ENCODE measurements at places on chromosomes 11 and 22.

DNA sequence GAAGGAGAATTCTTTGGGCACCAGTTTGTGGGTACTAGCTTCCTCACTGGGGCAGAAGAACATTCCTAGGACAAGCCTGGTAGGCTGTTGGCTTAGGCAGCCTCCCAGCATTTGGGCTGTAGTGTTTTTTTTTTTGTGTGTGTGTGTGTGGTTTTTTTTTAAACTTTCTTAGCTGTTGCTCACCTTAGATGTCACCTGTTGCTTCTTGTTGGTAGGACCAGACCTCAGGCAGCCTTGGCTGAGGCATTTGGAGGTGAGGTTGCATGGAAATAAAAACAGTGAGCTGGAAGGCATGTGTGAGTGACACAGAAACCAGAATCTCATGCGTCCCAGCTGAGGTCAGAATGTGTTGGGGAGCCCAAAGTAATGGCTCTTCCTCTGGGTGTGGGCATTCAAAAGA is 21.3 kb downstream of the AMPD3 start:
- no peak for DNase-seq

DNA sequence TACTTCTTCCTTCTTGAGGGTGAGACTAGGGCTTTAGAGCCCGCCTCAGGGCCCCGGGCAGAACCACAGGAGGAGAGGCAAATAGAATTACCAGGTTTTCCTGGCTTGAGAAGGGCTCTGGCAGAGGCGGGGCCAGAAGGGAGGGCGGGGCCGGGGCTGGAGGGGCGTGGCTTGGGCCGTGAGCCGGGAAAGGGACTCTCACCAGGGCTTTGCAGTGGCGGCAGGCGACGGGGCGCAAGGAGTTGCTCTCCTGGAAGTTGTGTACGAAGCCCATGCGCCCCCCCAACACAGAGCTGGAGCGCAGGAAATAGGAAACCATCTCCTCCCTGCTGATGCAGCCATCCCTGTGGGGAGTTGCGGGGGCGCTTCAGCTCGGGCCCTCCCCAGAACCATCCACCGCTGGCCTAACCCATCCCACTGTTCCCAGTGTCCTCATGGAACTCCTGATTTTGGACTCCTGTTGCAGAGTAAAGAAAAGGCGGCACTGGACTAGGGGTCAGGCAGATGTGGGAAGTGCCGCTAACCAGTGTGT is 6.9 kb upstream of the NRXN2 start:
- DNase-seq = no peak

- no peak for DNase-seq
Measured at GRCh38 chr11:68503251-68503687, 42.7 kb downstream of the PPP6R3 start.

DNA sequence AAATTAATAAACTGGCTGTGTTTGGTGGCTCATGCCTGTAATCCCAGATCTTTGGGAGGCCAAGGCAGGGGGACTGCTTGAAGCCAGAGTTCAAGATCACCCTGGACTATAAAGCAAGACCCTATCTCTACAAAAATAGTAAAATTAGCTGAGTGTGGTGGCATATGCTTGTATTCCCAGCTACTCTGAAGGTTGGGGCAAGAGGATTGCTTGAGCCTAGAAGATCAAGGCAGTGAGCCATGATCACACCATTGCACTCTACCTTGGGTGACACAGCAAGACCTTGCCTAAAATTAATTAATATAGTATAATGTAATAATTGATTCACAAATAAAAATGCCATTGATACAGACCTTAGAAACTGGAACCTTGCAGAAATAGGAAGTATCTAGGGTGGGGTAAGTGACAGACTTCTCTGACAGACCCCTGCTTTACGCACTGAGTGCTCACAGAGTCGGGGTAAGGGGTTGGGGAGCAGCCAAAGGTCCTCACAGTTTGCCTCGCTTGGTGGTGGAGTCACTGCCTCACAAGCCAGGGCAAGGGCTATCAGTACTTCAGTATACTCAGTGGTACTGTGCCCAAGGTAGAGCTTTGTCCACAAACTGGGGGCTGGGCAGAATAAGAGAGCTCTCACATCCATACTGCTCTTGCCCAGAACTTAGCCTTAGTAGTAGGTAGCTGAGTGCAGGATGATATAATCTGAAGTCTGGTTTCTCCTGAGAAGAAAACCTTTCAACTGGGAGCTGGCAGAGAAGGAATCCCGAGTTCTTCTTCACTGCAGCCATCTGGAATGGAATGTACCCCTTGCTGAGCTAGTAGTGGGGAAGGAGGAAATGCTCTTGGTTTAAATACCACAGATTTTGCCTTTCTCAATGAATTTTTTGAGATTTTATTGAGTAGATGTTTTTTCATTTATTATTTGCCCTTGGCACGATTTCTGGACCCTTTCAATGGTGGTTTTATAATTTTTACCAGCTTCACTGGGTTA is 65.5 kb downstream of the EMSY start:
- DNase-seq = no peak

- no peak for DNase-seq
Measured at GRCh38 chr22:44050766-44051355, 26.8 kb downstream of the PARVB start.

GRCh38 chr22:36565686-36566085 is 36.7 kb upstream of the EIF3D start:
- no peak for DNase-seq

DNA sequence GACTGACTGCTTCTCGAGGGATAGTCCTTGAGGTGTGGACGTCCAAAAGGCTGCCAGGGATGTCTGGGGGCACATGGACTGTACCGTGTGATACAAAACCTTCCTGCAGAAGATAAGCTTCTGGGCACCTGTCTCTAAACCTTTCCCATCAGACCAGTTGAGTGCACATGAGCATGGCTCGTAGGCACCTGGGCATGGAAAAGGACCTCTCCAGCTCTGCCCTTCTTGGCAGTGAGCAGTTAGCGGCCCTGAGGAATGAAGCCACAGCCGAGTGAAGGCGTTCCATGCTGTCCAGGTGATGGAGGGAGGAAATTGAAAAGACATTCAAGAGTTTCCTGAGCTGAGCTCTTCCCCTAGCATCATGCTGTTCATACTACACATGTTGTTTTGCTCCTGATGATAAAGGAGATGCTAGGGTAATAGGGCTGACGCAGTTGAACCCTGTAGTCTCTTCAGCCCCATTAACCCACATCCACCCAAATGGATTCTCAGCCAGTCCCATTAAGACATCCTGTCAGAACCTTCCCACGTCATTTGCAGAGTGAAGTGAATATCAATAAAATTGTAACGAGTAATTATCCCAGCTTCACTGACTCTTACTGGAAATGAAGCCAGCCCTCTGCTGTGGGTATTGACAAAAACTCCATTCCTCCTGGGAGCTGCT is 138.6 kb downstream of the KIRREL3 start:
- no peak for DNase-seq

- DNase-seq = no peak
Measured at GRCh38 chr22:42768385-42769035, 47.8 kb upstream of the A4GALT start.

DNA sequence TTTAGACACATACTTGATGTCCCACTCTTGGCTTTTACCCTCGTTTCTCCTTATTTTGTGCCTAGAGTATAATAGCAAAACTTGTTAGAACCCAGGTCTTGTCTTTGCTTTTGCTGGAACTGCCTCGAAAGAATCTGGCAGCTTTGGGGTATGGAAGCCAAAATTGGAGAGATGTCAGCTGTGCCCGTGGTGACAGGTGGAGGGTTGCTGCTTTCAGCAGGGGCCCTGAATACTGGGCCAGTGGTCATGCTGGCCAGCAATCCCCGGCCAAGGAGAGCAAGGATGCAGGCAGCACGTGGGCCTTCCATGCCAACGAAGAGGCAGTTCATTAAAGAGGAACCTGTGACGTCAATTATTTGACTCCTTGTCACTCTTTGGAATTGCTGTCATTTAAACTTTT is 181.1 kb downstream of the HIPK3 start:
- DNase-seq = no peak

- no peak for DNase-seq
Measured at GRCh38 chr22:44363980-44364750, 51.4 kb upstream of the SHISAL1 start.

DNA sequence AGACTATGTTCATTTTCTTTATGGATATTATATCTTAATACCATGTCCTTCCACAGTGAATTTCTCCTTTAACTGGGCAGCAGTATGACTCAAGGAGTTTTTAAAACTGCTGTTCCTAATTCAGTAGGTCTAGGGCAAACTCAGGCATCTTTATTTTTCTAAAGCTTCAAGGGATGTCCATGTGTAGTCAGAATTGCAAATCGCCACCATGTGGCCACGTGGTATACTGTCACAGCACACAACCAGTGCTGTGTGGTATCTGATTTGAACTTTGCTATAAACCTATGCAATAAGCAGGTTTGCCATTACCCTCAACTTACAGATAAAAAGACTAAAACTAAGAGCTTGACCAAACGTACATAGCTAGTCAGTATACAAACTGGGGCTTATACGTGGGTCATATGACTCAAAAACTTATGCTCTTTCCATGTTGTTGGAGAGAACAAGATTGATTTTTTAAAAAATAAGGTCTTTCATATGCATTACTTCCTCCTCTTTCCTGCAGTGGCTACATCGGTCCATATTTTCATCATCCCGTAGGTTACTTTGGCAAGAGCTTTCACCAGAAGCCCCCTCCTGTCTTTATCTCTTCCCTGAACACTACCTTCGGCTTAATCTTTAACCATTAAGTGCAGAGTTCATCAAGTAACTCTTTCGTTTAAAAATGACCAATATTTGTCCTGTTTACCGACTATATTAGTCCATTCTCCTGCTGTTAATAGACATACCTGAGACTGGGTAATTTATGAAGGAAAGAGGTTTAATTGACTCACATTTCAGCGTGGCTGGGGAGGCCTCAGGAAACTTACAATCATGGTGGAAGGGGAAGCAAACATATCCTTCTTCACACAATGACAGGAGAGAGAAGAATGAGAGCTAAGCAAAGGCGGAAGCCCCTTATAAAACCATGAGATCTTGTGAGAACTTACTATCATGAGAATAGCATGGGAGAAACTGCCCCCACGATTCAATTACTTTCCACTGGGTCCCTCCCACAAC is 8.0 kb upstream of the HTATIP2 start:
- peak; percentile 60 for DNase-seq
